GOT3 (cell line): ENCODE measurements at places on chromosomes 5 and 9.
A peak's percentile ranks its signal among the peaks of the same experiment; 100 is the strongest.

DNA sequence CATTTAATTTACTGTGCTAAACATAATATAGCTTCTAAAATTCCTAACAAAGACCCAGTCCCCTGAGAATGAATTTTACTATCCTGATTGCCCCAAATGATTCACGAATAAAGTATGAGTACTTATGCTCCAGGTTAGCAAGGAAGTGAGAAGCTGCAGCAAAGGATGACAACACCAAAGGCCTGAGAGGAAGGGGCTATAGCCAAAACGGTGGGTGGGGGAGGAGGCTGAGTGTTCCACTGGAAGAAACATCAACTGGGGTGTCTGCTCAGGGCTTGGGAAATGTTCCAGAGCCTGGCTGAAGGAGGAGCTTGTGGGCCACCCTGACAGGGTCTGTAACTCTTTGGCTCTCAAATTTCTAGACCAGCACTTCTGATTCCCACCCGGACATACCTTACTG lies 157.3 kb downstream of the ADAMTS12 start:
- no peak for DNase-seq

DNA sequence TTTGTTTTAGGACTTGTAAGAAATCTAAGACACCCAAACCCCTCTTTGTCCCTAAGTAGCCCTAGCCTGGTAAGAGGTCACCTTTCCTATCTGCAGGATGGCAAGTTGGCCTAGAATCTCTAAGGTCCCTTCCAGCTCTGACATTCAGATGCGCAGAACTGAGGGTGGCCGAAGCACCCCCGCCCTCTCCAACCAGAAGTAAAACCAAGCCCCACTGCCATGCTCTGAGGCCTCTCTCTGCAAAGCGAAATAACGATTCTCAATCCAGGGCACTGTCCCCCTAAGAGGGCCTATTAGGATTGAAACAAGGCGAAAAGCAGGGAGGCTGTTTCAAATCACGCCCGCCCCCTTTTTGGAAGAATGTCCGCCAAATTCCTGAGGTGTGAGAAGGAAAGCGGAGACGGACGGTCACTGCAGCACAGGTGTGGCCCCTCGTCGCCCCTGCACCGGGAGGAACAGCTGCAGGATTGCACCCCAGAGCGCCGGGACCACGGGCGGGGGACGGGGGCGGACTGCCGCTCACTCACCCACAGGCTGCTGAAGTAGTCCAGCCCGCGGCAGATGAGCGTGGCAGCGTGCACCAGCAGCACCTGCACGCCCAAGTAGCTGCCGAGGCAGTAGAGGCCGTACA lies 824 bp downstream of the TMEM245 start:
- no peak for DNase-seq

DNA sequence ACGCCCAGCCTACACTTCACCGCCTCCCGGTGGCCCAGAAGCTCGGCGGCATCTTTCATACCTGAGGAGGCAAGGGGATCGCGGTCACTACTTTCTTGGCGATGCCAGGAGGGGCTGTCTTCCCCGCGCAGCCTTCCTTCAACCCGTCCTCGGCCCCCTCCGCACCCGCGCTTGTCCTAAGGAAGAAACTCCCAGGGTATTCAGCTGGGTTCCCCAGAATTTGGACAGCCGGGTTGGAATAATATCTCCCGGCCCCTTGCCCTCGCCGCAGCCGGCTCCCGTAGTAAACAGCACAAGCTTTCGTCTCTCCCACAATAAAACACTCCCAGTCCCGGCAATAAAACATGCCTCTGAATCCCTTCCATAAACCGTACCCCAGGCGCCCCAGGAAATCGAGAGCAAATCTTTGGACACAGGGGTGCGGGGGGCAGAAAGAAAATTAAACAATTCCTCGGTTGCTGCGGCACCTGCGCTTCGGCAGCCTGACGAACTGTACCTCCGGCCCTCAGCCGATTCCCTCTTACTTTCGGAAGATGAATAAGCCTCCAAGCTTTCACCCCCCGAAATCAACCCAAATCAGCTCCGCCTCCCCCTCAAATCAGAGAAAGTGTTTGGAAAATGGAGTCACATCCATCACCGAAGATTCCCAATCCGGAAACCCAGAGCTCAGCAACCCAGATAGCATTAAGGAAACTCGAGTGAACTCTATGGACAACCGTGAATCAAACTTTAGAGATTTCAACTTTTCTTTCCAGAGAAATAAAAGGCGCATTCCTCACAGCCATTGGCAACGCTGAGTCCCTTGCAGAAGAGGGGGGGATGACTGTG lies 1.1 kb downstream of the OTP start:
- DNase-seq: no peak

- DNase-seq: no peak
Observed at GRCh38 chr9:101427957-101428655, 7.5 kb downstream of the ALDOB start.

- DNase-seq: no peak
Observed at GRCh38 chr5:31819926-31820516, 181.1 kb downstream of the PDZD2 start.

- peak; percentile 70 for DNase-seq
Observed at GRCh38 chr5:149002053-149002452, 60.8 kb downstream of the SH3TC2 start.

GRCh38 chr5:127028822-127029457 lies 1.4 kb downstream of the MARCHF3 start:
- no peak for DNase-seq

- DNase-seq: no peak
Observed at GRCh38 chr9:13762209-13762608, 482.7 kb upstream of the MPDZ start.

- DNase-seq: no peak
Observed at GRCh38 chr5:172608773-172609172, 32.3 kb upstream of the NEURL1B start.

DNA sequence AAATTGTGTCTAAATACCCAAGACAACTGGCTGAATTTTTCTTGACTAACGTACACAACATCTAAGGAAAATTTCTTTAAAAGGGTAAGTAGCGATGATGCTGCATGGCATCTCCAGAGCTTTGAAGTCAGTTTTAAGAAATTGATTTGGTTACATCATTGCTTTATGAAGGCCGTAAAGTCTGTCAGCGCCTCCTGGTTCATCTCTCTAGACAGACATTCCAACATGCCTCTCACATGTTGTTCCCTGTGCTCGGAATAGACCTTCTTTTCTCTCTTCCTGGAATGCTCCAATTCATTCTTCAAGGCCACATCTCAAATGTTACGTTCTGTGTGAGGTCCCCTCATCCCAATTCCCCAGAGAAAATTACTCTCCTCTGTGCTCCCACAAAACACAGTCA lies 108.7 kb upstream of the SSBP2 start:
- DNase-seq: no peak

- DNase-seq: no peak
Observed at GRCh38 chr5:38446029-38446522, 110.4 kb downstream of the LIFR start.

- no peak for DNase-seq
Observed at GRCh38 chr9:78131969-78132700, 100.5 kb upstream of the GNAQ start.

DNA sequence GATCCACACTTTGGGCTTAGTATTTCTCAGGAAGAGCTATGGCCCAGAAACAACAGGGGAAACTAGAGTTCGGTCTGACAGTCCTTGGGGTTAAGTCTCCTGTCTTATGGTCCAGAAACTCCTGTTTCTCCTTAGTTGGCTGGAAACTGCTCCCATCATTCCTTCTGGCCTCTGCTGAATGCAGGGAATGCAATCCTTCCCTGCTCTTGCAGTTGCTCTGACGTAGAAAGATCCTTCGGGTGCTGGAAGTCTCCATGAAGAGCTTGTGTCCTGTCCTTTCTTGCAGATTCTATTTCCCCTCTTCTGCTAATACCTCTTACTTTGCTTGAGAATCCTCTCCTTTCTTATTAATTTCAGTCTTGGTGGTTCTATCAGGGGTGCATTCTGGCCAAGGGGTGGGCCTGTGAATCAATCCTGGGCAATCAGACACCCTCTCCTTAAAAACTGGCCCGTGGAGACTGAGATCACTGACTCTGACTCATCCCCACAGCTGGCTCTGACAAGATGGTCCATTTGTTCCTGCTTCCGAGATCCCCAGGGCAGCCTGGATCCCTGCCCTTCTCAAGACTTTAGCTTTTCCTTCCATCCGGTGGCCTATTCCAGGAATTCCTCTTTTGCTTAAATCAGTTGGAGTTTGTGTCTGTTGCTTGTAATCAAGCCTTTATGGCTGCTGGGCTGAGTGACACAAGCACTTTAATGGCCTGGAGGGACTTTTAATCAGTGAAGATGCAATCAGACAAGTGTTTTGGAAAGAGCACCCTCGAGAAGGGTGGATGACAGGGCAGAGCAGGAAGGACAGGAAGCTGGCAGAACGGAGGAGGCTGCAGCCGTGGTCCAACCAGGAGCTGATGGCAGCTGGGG lies 23.7 kb downstream of the PTGS1 start:
- no peak for DNase-seq

DNA sequence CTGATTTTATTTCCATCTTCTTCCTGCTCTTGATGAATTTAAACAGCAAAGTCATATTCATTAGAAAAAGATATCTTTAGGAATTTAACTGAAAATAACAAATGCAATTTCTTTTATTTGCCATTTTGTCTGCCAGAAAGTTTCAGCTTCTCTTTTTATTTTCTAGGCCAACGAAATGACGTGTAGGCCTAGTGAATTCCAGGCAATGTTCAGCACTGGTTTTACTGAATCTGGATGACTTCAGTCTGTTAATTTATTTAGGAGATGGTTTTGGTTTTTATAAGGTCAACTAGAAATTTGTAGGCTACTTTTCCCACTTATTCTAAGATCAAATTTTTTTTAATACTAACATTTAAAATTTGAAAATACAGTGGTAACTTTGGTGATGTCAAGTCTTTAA lies 129.1 kb upstream of the VCAN start:
- no peak for DNase-seq

GRCh38 chr5:31855134-31856040 lies 216.5 kb downstream of the PDZD2 start:
- no peak for DNase-seq

DNA sequence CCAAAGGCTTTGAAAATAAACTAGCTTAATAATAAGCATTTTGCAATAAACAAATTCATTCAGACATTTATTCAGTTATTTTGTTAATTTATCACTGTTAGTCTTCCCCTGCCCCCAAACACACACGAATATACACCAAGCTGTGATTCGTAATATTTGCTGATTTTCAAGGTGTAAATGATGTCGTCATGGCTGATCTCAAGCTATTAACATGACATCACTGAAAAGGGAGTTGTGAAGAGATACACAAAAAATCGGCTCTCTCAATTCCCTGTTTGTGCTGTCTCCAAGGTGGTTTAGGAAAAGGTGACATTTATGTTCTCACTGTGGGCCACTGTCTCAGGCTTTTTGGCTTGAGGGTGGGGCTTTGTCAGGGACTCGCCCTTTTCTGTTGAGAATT lies 413.3 kb downstream of the CDH9 start:
- no peak for DNase-seq

DNA sequence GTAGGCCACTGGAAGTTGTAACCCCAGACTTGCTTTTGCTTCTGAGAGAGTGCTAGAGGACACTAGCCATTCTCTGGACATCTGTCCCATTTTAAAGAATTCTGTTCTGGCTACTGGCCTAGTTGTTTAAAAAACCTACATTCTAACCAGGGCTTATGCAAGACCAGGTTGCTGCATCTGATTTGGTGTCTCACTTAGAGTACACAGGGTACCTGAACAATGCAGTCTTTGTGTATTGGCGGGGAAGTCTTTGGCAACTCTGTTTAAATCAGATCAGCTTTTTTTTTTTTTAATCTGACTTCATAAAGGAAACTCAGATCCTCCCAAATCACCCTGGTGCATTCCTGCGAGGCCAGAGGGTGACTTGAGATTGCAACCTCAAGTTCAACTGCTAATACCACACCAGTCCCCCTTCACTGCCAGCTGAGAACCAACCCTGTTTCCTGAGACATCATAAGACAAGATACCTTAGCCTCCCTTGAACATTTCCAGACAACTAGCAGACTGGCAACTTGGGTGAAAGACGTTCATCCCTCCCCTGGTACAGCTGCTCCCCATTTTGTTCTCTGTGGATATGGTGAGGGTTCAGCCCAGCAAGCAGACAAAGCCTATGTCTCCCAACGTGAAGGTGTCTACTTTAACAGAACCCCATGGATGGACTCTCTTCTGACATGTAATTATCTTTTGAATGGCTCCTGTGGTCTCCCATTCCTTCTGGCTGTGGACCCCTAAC lies 27.0 kb downstream of the SKP1 start:
- no peak for DNase-seq

- no peak for DNase-seq
Observed at GRCh38 chr5:130050585-130050984, 146.3 kb downstream of the CHSY3 start.

GRCh38 chr5:36250427-36250826 lies 8.7 kb upstream of the NADK2 start:
- no peak for DNase-seq

- no peak for DNase-seq
Observed at GRCh38 chr5:156655732-156656131, 194.4 kb upstream of the PPP1R2B start.

DNA sequence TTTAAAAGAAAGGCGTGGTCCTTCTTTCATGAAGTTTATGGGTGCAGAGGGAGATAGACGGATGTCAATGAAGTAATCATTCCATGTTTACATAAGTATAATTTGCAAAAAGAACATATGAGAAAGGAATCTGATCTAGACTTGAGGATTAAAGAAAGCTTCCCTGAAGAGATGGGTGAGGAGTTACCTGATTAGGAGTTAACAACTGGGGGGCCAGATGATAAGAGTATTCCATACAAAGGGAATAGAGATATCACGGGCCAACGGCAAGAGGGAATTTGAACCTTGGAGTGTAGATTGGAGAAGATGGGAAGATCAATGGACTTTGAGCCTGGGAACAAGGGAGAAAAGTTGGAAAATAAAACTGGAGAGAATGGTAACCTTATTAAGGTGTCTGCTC lies 1959.9 kb upstream of the WWC1 start:
- no peak for DNase-seq

DNA sequence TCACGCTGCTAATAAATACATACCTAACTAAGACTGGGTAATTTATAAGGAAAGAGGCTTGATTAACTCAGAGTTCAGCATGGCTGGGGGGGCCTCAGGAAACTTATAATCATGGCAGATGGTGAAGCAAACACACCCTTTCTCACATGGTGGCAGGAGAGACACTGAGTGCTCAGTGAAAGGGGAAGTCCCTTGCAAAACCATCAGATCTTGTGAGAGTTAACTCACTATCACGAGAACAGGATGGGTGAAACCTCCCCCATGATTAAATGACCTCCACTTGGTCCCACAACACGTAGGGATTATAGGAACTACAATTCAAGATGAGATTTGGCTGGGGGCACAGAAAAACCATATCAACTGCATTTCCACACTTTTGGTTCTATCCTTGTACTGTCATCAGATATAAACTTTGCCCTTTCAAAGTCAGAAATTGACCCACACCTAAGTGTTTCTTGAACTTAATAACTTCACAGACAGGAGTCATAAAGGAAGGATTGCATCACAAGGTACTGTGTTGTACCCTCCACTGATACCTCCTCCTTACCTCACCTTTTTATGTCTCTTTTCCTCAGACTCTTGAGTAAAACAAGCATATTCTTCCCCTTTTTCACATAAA lies 319.1 kb upstream of the PIK3R1 start:
- DNase-seq: no peak
